ENCODE measurements at places on chromosomes 11 and 22.

DNA sequence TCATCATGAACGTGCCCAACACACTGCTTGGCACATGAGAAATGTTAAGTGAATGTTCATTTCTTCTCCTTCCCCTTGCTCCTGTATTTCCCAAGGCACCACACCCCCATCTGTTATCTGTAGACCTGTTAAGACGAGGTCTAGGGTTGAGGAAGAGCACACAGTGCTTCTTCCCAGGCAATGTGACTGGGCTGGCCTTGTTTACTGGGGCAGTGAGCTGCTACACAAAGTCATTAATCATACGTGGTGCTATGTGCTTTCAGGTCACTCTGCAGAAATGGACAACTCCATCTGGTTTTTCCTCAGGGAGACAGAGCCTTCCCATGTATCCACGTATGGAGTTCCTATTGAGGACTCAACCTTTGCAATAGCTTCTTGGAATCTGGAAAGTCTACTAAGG, 118.7 kb downstream of the KCNC1 start:
- no peak for DNase-seq

DNA sequence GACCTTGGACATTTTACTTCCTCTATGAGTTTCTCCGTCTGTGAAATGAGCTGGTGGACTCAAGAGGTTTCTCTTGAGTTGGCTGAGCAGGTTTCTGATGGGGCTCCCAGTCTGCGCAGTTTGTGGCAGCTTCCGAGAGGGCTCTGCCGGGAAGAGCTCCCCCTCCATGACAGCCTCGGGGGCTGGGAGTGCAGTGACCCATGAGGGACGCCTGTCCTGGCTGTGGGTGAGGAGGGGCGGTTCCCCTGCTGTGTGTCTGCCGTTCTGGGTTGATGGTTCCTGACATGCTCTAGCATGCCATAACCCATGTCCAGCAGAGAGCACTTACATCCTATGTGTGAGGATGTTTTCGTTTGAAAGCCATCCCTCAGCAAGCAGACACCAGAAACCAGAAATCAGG, 14.8 kb downstream of the CSF2RB start:
- no peak for DNase-seq

DNA sequence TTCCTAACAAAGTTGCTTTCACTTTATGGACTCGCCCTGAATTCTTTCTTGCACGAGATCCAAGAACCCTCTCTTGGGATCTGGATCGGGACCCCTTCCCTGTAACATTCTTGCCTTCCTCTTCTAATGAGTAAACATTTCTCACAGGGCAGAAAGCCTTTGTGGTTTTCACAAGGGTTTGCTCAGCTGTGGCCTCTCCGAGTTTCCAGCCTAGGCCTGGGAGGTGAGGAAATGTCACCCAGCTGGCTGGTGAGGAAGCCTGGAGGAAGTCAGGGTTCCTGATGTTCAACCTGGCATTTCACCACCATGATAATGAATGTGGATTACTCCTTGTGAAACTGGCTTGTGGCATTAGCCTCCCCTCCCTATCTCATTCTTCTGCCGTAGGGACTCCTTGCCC, 224.9 kb downstream of the DSCAML1 start:
- no peak for DNase-seq

DNA sequence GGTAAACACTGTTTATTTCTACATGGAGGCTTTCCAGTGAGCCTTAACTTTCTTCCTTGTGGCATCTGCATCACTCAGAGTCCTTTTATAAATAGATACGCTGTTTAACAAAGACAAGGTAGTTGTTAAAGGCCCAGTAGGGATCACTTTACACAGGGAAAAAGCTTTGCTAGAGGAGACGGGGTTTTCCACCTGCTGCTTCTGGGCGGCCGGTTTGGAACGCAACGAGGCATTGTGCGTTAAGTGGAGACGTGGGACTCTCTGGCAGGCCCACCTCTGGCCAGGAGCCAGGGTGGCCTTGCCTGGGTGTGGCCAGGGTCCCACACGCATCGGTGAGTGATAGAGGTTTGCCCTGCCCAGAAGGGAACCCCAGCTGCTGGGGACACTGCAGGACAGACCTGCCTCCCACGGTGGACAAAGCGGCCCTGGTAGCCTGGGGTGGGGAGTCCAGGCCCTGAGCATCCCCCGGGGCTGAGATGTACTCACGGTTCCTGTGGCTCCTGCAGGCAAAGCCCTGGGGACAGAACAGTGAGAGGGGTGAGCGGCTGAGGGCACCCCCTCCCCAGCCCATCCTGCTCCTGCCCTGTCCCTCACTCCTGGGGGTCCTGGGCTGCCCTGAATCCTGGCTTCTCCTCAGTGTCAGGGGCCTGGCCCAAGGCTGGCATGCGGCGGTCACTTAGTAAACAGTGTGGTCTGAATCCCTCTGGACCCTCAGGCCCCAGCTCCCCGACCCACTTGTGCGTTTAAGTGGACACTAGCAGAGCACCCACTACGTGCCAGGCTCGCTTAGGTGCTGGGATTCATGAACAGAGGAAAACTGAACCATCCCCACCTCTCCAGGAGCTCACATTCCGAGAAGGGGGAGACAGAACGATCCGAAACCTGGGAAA, 4.2 kb downstream of the IL17REL start:
- no peak for DNase-seq

DNA sequence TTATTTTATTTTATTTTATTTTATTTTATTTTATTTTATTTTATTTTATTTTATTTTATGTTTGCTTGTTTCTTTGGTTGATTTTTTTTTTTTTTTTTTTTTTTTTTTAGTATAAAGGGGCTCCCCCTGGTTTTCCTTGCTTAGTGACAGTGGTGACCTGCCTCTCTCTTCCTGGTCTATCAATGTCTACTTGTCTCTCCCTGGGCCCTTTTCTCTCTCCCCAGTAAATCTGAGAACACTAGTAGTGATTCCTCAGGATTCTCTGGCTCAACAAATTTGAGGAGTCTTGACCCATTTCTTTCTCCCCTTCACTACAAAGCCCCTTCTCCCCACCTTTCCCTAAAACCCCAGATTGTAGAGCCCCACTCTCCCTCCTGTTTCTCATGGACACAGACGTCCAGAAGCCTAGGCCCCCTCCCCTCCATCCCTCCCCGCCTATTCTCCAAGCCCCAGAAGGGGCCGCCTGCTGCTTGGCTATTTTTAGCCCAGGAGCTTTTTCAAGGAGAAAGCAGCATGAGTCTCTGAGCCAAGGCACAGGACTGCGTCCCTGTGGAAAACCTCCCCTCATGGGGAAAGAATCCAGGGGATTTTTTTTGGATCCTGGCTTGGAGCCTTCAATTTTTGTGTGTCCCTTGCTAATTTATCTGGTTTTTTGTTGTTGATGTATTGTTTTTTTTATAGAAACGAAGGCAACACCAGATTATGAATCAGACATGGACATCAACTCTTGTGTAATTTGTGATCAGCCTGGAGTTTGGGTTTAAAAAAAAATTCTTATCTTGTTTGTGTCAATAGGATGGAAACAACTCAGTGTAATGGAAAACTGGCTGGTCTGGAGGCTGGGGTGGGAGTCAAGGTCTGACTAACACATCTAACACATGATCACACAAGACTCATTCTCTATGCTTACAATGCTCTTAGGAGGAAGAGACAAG, 17.5 kb upstream of the ACCSL start:
- no peak for DNase-seq

DNA sequence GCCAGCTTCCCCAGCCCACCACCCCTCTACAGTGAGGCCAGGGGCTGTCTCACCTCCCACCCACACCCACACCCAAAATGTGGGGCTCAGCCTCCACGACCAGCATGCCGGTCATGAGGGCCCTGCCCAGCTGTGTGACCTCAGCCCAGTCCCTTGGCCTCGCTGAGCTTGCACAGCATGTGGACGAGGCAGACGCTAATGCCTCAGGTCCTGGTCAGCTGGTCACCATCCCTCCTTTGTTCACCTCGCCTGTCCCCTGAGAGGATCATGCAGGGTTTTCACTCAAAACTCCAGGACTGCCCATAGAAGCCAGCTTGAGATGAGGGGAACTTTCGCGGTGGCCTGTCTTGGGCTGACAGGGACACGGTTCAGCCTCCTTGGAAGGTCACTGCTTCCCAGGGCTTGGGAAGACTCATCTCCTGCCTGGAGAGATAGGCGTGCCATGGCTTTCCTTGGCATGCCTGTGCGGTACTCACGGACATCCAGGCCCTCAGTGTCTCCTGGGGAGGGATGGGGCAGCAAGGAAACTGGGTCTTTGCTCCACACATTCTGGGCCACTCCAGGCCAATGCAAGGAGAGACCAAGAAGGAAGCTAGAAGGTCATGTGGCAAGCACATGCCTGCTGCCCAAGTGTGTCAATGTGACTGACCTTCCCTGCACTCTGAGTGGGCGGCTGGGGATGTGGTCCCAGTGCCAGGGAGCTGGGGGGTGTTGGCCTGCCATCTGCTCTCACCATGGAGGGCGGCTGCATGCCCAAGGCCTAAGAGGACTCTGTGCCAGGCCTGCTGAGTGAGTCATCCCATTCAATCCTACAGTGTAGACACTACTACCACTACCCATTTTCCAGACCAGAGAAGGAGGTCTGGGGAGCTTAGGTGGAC, 3.2 kb upstream of the RTN4R start:
- DNase-seq = no peak

- no peak for DNase-seq
Observed at GRCh38 chr11:112128483-112129121, 35.3 kb downstream of the IL18 start.

GRCh38 chr11:43992183-43992582, 49.7 kb downstream of the C11orf96 start:
- DNase-seq = no peak

DNA sequence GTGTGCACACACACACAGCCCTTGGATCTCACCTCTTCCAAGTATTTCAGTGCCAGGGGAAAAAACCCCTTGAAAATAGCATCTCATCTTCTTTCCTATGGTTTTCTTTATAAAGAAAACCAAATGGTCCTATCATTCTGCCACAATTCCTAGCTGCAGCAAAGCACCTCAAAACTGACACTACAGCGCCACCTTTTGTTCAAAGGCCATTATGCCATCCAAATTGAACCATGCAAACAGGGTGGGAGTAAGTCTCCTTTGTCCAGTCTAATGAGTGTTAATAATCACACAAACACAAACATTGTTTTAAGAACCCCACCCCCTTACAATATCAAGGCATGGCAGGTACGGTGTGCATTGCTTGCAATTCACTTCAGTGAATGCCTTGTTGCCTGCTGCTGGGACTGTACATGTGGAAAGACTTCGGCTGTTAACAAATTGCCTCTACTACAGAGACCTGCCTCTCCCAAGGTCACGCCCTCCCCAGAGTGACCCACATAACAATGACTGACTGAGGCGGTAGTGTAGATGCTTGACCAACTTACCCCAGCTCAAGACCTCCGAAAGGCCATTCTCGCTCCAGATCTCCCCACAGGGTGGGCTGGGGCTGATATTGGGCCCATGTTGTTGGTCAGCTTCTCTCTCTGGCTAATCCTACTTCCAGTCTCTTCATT, 31.7 kb downstream of the FAM181B start:
- no peak for DNase-seq

DNA sequence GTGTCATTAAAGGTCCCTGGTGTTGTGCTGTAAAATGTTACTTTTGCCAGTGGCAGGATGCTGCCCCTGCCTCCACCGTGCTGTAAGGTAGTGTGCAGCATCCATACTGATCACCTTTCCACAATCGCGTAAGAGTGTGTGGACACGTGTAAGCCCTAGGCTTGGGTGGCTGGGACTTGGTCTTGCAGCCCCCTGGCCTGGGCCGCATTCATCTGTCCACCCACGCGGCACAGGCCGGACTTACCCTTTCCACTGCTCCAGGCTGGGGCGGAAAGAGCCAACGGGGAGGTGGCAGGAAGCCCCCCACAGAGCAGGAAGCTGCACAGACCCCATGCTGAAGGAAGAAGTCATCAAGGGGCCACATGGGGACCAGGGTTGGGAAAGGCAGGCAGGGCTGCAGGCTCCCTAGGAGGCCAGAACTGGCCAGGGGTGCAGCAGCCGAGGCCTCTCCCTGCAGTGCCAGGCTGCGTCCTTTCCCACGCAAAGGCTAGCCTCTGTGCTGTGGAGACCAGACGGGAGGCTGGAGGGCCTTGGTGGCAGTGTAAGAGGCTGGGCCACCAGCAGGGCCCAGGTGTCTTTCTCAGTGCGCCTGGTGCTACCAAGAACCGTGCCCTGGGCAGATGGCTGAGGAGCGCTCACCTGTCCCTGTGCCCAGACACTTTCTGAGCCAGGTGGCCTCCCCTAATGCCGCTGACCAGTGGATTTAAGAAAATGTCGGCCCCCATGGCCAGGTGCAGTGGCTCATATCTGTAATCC, 11.7 kb upstream of the TMEM191C start:
- no peak for DNase-seq

- no peak for DNase-seq
Observed at GRCh38 chr11:79168530-79169110, 272.2 kb downstream of the TENM4 start.

DNA sequence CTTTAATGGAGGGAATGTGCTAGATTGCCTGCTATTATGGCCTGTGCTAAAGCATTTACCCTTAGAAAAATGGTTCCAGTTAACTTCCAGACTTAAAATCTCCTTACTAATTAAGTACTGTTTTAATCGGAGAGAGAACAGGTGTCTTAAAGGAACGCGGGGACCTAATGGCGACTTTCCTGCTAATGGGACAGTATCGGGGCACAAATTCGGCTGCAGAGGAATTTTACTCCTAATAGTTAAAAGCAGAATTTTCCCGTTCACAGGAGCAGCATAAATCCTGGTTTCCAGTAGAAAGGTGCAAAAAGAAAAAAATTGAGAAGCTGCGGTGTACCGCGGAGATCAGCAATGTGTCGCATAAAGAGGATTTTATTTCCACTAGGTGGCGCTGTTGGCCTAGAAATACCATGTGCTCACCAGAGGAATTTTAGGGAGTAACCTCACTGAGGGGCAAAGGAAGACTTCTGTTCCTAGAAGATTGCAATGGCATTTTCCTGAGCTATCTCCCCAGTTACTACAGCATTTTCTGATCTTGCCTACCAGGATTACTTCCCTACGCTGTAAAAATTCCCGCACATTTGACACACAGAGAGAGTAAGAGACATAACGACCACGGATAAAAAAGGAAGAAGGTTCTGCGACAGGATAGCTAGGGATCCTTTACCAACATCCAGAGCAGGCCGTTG, 44.5 kb downstream of the ZNF280B start:
- DNase-seq = peak; percentile 66

DNA sequence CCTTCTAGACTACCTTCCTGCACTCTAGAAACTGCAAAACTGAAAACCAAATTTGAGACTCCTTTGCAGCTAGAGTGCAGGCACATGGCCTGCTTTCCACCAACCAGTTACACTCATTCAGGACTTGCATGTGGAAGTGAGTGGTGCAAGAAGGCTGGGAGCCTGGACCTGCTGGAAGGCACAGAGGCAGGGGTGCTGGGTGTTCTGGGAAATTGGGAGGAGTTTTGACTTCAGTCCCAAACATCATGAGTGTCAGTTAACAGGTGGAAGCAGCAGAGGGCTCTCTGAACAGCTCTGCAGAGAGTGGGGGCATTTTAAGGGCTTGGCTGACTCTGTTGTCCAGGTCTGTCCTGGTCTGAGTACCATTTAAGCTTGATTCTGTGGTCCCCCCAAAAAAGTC, 49.3 kb upstream of the SYT13 start:
- peak; percentile 38 for DNase-seq

GRCh38 chr22:30361916-30362650, 5.3 kb downstream of the CCDC157 start:
- DNase-seq = no peak

DNA sequence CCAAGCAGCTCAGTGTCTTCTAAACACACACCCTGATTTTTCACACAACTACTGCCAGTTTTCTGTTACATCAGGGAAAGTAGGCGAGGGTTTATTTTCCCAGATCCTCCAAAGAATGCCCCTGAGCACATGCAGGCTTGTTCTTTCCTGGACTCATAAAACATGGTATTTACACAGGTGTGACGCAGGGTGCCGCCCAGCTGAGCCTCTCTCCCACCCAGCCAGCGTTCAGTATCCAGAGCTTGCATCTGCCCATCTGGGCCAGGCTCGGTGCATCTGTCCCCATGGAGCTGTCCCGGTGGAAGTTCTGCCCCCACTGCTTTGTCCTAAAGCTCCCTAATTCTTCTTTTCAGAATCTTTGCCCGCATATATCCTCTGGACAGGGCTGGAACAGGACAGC, 44.8 kb upstream of the ISX start:
- DNase-seq = no peak
